ENCODE measurements at places on chromosomes 5 and 9.

DNA sequence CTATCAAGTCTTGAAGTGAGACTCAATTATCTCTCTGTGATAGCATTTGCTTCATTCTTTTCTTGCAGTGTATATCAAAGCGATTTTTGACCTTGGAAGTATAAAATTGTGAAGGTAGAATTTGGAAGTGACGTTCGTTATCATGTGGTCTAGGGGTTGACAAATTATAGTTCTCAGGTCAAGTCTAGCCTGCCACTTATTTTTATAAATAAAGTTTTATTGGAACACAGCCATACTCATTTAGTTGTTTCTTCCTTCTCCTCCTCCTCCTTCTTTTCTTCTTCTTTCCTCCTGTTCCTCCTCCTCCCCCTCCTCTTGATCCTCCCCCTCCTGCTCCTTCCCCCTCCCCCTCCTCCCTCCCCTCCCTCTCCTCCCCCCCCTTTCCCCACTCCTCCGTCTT, 38.0 kb downstream of the LRRTM2 start:
- no peak for DNase-seq

- no peak for DNase-seq
These were observed 234.5 kb downstream of the PAPPA start for GRCh38 chr9:116387934-116388698.

DNA sequence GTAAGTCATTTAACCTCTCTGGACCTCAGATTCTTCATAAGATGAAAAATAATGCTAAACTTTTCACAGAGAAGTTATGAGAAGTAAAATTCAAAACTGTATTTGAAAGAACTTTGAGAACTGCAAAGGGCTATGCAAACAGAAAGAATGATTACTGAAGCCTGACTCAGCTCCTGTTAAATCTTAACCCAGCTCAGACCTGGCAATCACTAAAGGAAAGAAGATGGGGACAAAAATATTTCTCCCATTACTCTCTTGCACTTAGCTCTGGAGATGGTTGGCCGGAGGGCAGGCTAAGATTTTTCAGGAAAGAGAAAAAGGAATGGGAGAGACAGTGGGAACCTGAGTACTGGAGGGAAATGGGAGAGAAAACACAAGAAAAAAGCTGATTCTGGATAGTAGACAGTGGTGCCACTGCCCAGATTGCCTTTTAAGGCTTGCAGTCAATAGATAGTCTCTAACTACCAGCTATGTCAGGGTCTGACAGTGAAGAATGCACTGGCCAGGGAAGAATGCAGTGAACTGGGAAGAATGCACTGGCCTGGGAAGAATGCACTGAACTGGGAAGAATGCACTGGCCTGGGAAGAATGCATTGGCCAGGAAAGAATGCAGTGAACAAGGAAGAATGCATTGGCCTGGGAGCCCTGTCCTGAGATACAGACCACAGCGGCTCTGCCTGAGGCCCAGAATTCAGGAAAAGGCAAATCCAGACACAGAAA, 25.2 kb upstream of the CEMIP2 start:
- DNase-seq: no peak

DNA sequence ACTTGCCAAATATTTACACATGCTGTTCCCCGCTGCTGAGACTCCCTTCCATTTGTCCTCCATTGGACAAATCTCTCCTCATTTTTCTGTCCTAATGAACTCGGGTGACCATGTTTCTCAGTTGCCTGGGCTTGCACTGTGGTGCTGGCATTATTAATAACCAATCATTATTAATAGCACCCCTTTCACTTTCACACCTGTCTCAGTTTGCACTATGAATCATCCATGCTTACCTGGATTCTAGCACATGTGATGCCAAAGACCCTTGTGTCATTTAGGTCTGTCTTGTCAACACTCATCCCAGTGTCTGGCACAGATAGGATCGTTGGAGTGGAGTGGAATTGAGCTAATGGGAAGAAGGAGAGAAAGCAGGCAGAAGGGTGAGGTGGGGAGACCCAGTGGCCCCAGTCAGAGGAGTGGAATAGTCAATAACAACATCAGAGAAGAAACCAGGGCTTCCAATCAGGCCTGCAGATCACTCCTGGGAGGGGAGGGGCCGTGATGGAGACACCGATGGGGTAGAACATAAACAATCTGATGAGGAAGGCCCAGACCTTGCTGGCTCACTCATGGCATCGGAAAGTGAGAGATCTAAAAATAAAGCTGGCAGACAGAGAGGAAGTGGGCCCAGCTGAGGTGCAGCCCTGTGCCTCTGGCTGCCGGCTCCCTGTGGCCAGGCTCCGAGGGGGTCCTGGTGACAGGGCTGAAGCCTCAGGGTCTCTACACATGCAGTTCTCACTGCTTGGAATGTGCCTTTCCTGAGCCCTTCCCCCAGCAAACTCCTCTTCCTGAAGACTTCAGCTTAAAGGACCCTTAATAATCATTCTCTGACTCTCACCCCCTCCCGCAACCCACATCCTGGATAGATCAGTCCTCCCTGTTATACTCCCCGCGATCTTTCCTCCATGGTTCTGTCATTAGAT, 33.5 kb upstream of the CRB2 start:
- DNase-seq: peak; percentile 47

DNA sequence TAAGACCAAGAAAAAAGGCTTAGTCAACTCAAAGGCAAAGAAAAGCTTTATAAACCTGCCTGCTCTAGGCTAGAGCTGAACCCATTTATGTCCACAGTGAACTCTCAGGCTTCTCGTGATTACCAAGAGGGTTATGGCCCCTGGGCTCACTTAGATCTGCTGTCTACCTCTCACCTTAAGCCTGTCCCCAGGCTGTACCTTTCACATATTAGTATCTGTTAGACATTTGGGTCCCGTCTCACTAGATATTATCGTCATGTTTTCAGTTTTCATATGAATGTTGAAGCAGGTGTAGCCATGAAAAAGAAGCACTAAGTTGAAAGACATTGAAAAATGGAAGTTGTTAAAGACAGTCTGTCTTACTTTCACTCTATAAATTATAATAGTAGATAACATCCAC, 75.2 kb upstream of the COX7C start:
- DNase-seq: no peak

- no peak for DNase-seq
These were observed 222.1 kb downstream of the HSPA4 start for GRCh38 chr5:133273661-133274596.

DNA sequence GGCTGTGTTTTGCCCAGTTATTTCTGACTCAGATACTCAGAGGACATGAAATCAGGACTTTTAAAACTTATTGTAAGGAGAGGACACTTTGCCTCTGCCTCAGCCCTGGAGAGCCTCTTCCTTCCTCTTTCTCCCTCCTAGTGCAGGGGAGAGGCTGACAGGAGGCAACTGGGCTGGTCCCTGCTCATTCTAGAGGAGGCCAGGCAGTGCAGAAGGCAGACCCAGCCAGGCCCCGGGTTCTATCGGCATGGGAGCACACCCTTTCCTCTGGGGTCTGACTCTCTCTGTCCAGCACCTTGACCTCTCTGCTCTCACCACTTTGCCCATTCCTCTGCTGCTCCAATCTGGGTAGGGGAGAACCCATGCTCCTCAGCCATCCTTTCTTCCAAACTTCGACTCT, 16.0 kb upstream of the SMIM32 start:
- no peak for DNase-seq

DNA sequence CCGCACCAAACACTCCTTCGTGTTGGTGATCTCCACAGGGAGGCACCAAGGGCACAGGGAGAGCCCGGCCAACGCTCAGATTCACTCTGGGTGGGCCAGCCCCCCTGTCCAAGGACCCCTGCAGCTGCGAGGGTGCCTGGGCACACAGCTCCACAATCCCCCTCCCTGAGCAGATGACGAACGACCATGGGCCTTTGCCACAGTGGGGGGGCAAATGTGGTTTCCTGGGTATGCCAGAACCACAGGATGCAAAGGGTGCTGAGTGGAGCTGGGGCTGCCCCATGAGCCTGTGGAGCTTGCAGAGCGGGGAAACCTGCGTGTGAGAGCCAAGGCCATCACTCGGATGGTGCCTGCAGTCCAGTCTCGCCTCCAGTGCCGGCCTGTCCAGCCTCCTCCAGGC, 31.0 kb downstream of the LPCAT1 start:
- no peak for DNase-seq

DNA sequence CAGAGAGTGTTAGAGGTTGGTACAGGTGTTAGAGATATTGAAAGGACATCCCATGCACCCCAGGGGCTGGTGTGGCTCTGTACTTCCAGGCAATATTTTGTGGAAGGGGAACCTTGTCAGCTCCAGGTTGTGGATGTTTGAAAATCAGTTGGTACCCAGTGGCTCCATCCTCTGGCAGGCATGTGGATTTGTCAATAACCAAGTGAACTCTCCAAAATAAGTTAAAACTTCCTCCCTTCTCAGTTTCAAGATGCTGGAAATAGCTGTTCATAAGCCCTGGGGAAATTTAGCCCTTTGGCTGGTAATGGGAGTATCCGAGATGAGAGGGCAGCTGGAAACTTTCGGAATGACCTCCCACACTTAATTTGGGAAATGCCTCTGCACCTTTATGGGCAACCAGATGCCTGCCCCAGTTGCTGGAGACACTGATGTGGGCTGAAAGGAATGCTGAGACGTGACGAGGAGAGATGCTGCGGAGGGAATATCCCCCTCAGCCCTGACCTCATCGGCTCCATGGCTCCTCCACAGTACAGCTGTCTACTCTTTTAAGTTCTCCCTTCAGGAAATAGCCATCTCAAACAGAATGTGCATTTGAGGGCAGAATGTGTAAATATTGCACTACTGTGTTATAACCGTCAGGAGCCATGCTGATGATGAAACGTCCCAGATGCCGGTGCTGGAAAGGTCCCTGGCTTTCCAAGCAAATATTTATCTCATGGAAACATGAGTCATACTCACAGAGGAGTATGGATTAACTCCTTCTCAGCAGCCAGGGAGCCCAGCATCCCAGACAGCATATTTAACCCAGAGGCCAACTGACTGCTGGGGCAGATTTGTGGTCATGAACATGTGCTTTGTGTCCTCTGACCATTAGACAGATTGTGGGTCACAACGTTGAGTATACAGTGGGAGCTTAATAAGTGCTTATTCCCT, 29.5 kb downstream of the TGFBI start:
- no peak for DNase-seq

GRCh38 chr5:106843812-106844416, 826.8 kb downstream of the EFNA5 start:
- DNase-seq: no peak

DNA sequence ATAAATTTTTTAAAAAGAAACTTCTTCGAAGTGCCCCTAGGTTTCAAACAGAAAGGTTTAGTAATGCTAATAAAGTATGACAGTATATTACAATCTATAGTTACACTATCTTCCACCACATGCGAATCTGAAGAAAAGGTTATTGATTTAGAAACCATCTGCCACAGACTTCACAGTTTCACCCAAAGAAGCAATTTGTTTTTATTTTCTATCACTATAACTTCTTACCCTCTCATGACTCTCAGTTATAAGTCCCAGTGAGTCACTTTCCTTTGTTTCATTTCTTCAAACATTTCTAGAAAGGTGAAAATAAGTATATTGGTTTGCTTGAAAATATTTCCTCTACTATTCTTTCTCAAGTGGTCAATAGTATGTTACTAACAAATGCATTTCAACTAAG, 93.6 kb downstream of the MCTP1 start:
- no peak for DNase-seq

GRCh38 chr9:131879181-131879910, 139.5 kb upstream of the RAPGEF1 start:
- DNase-seq: no peak

DNA sequence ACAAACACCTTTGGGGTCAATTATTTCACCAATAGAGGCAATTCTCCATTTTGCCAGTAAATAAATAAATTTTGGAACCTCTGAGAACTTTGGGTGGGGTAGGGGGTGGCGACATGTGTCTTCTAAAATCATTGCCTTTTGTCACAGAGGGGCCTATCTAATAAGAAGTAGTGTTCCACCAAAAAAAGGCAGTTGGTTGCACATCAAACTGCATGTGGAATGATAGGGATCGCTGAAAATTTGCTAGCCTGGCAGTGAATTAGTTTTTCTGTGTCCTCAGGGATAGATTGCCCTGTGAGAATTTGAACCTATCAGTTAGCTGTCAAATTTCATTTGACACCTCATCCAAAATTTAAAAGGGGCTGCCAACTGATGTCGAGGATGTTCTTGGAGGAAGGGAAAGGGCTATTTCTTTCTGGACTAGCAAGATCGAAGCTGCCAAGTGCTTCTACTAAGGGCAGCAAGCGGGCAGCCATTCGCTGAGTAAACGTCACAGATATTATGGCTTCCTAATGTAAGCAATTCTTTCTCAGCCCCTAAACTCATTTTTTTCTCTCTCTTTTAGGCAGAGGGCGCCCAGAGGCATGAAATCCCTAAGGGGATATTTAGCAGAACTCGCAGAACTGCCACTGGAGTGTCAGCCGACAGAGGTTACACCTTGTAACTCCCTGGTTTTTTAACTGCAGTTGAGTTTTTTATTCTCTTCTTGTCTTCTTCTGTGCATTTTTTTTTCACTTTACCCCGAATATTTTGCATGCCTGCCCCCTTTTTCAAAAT, 2208.1 kb upstream of the WWC1 start:
- DNase-seq: no peak

DNA sequence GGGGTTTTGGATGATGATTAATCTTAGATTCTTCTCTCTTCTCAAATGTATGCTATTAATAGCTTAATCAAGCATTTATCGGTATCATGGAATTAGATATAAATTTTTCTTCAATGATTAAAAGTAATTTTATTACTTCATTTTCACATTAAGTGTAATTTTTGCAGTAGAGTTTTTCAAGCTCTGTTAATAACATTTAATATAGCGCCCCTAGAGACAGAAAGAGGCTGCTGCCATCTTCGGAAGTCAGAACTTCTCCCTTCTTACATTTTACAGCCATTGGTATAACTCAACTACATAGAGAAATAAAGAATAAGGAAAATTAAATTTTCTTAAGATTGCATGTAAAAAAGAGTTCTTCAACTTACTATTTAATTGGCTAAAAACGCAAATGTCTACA, 540.3 kb downstream of the GABRG2 start:
- DNase-seq: no peak

GRCh38 chr9:91077624-91078368, 276.2 kb downstream of the SYK start:
- DNase-seq: no peak

DNA sequence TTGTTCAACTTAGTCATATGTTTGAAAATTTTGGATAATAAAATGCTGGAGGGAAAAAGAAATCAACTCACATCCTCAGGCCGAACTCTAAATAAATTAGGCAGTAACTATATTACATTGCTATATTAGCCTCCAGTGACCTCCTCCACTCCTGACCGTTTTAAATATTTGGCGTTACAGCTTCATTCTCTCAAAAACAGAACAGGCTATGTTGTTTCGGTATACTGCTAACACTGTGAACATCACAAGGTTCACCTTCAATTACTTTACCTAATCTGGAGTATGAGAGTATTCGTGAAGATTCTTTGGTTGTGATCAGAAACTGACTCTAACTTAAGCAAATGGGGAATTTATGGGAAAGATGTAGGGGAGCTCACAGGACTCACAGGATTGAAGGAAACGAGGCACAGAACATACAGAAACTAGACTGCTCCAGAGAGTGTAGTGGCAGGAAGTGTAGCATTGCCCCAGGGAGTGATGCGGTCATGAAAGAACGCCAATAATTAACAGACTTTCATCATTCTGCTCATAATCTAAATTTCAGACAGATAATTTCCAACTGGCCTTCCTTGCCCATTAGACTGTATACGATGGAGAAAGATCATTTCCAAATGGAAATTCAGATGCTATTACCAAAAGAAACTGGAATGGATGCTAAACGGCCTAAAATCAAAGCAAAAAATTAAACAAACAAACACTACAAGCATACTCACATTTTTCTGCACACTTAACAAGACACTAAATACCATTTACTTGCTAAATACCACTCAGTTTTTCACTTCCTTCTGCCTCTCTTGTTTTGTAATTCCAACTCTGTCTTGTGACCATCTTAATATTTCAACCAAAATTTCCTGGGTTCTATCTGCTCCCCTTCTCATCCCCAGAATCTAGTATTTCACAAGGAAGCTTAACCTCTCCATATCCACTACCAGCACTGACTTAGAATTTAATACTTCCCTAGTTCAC, 110.1 kb upstream of the LPAR1 start:
- DNase-seq: no peak
